ENCODE measurements at places on chromosomes 4 and X. TPM values are rescaled to one million over a fixed set of nuclear protein-coding genes. Genes with fewer than 3 reads are reported as not detected.

The PLP1 gene
- 54.6 TPM for polyA plus RNA-seq

The TMEM165 gene
- 40.0 TPM for polyA plus RNA-seq

The ASB12 gene
- polyA plus RNA-seq, result 33.8 TPM

The MAGEB1 gene
- not detected for polyA plus RNA-seq

The GPC3 gene
- 288 TPM for polyA plus RNA-seq

The TNMD gene
- polyA plus RNA-seq, result 68.7 TPM

The XAGE1A gene
- not detected for polyA plus RNA-seq

The EDA gene
- 19.2 TPM for polyA plus RNA-seq

The TDO2 gene
- 0.16 TPM for polyA plus RNA-seq

The RAB40AL gene
- not detected for polyA plus RNA-seq

The GRXCR1 gene
- not detected for polyA plus RNA-seq

The MAGEA11 gene
- not detected for polyA plus RNA-seq

The SSX2B gene
- polyA plus RNA-seq, result not detected

The CWH43 gene
- not detected for polyA plus RNA-seq

The FGD1 gene
- polyA plus RNA-seq, result 17.2 TPM

The FGF2 gene
- 5.8 TPM for polyA plus RNA-seq

- no peak for DNase-seq
These were observed 2.1 kb downstream of the C4orf54 start for GRCh38 chr4:99655308-99656081.

- no peak for DNase-seq
These were observed 3.8 kb downstream of the NKX6-1 start for GRCh38 chr4:84495118-84495793.

DNA sequence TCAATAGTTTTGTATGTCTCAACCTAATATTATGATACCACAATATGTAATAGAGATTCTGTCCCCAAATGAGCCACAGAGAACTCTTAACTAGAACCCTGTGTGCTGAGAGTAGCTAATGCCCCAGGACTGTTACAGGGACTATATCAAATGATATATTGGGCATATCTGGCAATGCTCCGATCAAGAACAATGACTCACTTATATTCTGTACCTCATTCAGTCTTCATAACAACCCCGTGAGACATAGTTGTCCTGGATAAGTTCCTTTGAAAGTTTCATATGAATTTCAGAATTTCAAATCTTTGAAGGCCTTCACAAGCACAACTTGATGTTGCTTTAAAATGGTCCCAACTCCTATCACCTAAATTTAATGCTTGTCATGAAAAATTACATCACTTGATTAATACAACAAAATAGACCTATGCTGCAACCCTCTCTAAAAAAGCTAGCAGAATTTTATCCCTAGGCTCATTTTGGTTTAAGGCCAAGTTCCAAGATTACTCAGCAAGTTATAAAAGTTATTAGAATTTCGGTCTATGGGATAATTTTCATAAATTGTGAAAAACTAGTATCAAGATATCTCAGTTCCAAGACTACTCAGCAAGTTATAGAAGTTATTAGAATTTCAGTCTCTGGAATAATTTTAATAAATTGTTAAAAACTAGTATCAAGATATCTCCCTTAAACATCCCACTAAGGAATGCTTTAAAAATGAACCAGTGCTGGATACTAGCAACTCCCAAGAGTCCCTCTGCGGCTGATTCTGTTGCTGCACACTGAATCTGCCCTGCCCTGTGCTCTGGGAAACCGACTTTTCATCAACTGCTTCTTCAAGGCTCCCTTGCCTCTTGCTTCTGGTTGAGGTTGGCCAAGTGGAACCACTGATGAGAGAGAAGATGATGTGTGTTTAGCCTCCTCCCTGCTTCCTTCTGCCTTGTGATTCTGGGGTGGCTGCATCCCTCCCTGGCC, 6.0 kb upstream of the ANXA3 start:
- DNase-seq, result no peak

DNA sequence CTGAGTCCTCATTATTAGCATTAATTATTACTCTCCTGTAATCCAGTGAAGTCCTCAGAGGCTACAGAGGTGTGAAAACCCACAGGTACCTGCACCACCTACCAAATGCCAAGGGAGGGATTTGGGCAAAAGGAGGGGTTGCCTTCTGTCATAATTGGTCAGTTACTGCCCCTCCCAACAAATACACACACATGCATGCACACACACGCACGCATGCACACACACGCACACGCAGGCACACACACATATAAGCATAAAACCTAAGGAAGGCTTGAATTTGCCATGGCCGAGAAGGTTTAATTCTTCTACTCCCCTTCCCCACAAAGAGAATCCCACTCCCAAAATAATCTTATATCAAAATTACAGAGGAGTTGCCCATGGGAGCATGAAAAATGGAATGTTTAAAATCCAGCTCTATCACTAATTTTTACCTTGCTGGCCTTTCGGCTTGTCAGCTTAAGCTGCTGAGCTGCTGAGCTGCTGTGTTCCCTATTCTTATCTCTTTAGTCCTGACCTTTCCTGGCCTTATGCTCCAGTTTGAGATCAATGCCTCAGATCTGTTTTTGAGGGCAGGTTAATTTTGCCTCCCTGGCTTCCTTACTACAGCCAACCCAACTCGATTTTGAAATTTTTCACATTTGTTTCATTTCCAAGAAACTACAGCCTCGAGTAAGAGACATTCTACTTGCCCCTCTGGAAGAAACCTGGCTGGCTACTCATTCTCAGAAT, 95.0 kb downstream of the CAMK2D start:
- no peak for DNase-seq

DNA sequence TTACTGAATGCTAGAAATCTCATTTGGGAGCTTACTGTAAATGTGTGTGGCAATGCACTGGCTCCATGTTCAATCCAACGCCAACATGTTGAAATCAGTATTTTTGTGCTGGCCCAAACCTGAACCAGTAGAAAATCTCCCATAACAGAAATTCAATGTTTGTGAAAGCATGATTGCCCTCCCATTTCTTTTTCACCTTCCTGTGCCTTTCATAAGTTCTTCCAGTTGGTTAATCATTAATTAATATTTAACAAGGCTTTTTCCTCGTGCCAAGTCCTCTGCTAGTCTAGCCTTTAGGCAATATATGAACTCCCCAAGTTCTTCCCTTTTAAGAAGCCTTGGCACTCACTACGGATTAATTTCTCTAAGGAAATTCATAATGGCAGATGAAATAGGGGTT, 1.3 kb upstream of the PLS3 start:
- no peak for DNase-seq

DNA sequence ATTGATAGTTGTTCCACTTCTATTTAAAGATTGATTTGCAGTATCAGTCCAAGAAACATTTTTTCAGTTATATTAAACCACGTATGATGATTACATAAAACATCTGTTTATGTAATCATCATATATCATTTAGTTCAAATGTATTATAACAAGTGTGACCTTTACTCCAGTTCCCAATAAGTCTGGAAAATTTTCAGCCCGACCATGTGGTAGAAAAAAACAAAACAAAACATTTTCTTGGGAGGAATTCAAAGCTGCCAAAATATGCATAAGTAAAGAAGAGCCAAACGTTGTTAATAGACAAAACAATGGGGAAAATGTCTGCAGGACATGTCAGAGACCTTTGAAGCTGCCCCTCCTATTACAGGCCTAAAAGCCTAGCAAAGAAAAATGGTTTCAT, 709.1 kb downstream of the FAT4 start:
- no peak for DNase-seq

DNA sequence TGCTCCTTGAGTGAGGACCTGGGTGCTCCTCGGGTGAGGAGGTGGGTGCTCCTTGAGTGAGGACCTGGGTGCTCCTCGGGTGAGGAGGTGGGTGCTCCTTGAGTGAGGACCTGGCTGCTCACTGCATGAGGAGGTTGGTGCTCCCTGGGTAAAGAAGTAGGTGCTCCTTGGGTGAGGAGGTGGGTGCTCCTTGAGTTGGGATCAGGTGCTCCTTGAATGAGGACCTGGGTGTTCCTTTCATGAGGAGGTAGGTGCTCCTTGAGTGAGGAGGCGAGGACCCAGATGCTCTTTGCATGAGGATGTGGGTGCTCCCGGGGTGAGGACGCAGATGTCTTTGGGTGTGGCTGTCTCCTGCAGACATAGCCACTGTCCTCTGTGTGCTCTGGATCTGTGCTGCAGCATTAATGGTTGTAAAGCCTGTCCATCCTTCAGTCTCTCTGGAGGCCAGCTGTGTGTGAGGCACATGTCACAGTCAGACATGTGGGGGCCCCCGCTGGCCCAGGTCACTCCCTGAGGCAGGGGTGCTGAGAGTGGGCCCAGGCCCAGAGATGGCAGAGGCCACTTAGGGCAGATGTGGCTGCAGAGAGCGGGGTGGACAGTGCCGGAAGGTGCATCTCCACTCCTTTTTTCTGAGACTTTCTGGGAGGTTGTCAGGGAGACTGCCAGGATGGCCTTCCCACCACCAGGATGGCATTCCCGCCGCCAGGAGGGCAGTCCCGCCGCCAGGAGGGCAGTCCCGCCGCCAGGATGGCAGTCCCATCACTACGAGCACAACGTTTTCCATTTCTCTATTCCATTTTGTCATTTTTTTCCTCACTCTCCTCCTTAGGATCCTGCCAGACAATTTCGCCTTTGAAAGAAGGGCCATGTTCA, 101.8 kb downstream of the HMX1 start:
- DNase-seq, result no peak

- DNase-seq, result no peak
These were observed 7.2 kb downstream of the PHOX2B start for GRCh38 chr4:41741354-41741753.

- DNase-seq, result no peak
These were observed 79.2 kb downstream of the F11 start for GRCh38 chr4:186345184-186345583.

- no peak for DNase-seq
These were observed 442 bp upstream of the MCUB start for GRCh38 chr4:109559625-109559982.

DNA sequence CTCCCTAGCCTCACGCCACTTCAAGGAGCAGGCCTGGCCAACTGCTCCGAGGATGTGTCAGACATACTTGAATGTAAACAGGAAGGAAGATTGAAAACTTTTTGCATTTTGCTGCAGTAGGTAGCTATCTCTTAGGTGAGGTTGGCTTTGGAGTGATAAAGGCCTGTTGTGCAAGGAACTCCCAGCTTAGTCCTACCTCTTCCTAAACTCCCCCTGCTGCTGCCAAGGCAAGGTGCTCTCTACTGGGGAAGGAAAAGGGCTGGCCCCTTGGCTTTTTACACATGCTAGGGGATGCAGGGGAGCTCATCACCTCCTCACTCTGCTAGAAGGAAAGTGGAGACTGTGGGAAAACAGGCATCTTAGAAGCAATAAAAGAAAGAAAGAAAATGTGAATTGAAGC, 10.7 kb upstream of the BRS3 start:
- no peak for DNase-seq

DNA sequence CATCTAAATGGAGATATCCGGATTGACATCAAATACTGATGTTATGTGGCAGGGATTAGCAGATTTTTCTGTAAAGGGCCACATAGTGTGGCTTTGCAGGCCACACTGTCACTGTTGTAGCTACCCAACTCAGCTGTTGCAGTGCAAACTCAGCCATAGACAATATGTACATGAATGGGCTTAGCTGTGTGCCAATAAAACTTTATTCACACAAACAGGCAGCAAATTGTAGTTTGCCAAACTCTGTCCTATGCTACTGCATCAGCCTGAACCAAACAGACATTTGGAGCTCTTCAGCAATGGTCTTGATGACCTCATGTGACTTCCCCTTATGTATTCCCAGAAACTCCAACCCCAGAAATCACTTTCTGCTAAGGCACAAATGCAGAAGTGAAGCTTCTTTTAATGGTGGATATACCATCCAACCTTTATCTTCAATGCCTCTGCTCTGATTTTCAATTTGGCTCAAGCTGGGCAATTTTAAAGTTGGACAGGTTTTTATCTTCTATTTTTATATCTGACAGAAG, 18.4 kb upstream of the TRPC5OS start:
- DNase-seq, result no peak

- no peak for DNase-seq
These were observed 6.4 kb upstream of the PROM1 start for GRCh38 chr4:16090096-16090705.

- DNase-seq, result no peak
These were observed at the start of gene C4orf51 for GRCh38 chr4:145679991-145680455. Gene C4orf51, plus strand, starts transcription at chr4:145680146. Its CDS starts 58 bp downstream, at chr4:145680204.

DNA sequence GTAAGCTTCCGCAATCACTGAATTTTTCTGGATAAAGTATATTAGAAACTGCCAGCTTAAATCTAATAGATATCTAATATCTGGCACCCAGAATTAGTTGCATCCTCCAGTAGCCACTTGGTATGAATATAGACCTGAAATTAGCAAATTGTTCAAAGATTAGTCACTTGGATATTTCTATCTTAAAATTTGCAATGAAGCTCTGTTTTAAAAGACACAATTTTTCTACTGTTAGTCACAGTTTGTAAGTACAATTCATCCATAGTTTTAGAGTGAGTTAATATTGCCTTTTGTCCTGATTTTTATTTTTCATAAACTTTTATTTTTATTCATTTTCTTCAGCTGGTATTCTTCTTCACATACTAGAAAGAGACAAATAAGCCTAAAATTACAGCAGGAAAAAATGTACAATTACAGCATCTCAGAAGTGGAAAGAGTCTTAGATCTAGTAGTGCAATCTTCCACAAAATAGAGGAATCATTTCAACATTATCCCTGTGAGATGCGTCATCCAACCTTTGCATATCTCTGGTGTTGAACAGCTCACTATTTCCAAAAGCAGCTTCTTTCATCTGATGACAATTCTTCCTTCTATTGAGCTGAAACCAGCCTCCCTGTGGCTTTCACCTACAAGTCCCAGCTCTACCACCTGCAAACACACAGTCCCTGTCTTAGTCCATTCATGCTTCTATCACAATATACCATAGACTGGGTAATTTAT, 190.0 kb upstream of the AR start:
- DNase-seq, result no peak

GRCh38 chr4:115042496-115042895, 70.9 kb downstream of the NDST4 start:
- no peak for DNase-seq

DNA sequence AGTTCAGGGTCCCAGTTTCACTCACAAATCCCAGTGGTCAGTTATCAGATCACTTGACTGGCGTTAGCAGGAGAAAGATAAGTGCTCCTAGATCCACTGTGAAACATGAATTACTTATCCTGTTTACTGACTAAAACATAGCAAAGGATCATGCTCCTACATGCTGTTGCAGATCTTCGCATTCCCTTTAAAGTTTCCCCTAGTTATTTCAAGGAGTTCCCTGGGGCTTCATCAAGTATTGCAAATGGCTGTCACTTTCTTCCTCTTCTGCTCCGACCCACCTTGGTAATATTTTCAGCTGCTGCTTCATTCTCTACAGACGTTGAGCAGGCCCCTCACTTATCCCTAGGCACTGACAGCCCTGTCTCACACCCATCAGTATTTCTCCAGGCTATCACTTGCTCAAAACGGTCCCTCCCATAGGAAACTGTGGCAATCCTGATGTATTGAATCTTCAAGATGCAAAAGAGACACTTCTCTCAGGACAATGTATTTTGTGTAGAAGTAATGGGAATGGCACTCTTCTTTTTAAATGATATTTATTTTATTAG, 466.0 kb downstream of the INPP4B start:
- no peak for DNase-seq

GRCh38 chrX:106331606-106332005, 163.5 kb downstream of the PWWP3B start:
- no peak for DNase-seq

GRCh38 chr4:90614371-90614770, 487.2 kb downstream of the CCSER1 start:
- no peak for DNase-seq

- no peak for DNase-seq
These were observed 70.3 kb downstream of the CRMP1 start for GRCh38 chr4:5822619-5823018.
